ENCODE measurements at places on chromosomes 12 and 14. TPM values are rescaled to one million over a fixed set of nuclear protein-coding genes. Genes with fewer than 3 reads are reported as not detected.

DNA sequence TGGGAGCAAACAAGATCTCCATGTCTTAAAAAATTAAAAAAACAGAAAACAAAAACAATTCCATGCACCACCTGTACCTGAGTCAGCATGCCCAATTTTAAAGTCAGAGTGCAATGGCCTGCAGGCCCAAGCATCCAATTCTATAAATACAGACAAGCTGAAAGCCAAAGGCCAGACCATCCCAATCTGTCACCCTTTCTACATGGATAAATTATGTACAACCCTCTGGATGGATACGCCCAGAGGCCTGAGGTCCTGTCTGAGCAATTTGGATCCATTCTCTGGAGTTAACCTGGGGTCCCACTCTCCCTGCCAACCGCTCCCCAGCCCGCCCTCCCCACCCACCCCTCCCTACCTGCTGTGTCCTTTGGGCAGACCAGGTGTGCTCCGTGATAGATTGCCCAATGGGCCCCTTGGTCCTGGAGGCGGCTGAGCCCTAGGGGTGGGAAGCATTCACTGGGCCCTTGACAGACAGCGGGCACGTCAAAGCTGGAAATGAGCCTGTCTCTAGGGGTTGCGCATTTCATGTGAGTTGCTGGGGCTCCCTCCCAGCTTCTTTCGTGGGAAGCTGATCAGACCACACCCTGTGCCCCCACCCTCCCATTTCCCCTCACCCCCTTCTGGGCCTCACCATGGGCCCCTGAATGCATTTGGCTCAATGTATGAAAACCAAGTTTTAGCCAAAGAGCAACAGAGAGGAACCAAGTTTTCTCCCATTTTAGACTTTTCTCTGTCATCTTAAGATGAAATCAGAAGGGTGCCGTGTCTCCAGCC, 171.3 kb downstream of the BCL11B start:
- no peak overlapping the region for H3K27ac ChIP-seq
- H3K27me3 ChIP-seq: peaks cover 5% of the 10 kb centered on the region
- H3K4me3 ChIP-seq: no peak overlapping the region
- no peaks in the 10 kb centered on the region for H3K4me1 ChIP-seq

TMEM179 gene
- total RNA-seq: 0.36 TPM

GRCh38 chr12:56157201-56158028, 744 bp upstream of the MYL6 start:
- H3K4me3 ChIP-seq: peak overlapping the region; percentile 97
- peaks cover 53% of the 10 kb centered on the region for H3K36me3 ChIP-seq
- H3K4me1 ChIP-seq: peaks cover 54% of the 10 kb centered on the region
- DNase-seq: peak; percentile 37

GRCh38 chr14:55129428-55130195, 560 bp downstream of the LGALS3 start:
- peaks cover 5% of the 10 kb centered on the region for H3K36me3 ChIP-seq
- peaks cover 32% of the 10 kb centered on the region for H3K27me3 ChIP-seq
- H3K27ac ChIP-seq: peak overlapping the region; percentile 70
- DNase-seq: peak; percentile 32
- H3K4me1 ChIP-seq: peaks cover 26% of the 10 kb centered on the region
- H3K4me3 ChIP-seq: peak overlapping the region; percentile 79

MYO1H gene
- total RNA-seq: not detected

- no peak overlapping the region for H3K27ac ChIP-seq
- DNase-seq: no peak
- no peak overlapping the region for H3K4me3 ChIP-seq
- H3K27me3 ChIP-seq: no peaks in the 10 kb centered on the region
- peaks cover 1% of the 10 kb centered on the region for H3K36me3 ChIP-seq
- H3K4me1 ChIP-seq: no peaks in the 10 kb centered on the region
Measured at GRCh38 chr14:105358140-105358846, 40.0 kb upstream of the TEX22 start.

SOAT2 gene
- not detected for total RNA-seq

GRCh38 chr12:53268630-53269562, 797 bp downstream of the ESPL1 start:
- peak overlapping the region; percentile 88 for H3K27ac ChIP-seq
- no peak for DNase-seq
- peaks cover 43% of the 10 kb centered on the region for H3K4me1 ChIP-seq
- H3K27me3 ChIP-seq: no peaks in the 10 kb centered on the region

GRCh38 chr12:97938031-97938430, 475.4 kb downstream of the RMST start:
- peaks cover 1% of the 10 kb centered on the region for H3K27me3 ChIP-seq
- H3K27ac ChIP-seq: no peak overlapping the region
- no peaks in the 10 kb centered on the region for H3K4me1 ChIP-seq
- DNase-seq: no peak
